ENCODE measurements at places on chromosomes 16 and 17. TPM values are rescaled to one million over a fixed set of nuclear protein-coding genes. Genes with fewer than 3 reads are reported as not detected.

The SMURF2 gene
- 18.7 TPM for total RNA-seq

The UNC13D gene
- 149 TPM for total RNA-seq

The HSD17B2 gene
- not detected for total RNA-seq

The GINS3 gene
- total RNA-seq = 0.86 TPM

The MATCAP1 gene
- 19.6 TPM for total RNA-seq

The DHX38 gene
- total RNA-seq = 113 TPM

The ANKRD40CL gene
- total RNA-seq = not detected

The RASL10B gene
- not detected for total RNA-seq

The NPIPB13 gene
- total RNA-seq = 30.5 TPM

The CHRNE gene
- 3.8 TPM for total RNA-seq

The SOCS7 gene
- total RNA-seq = 14.4 TPM

The CRHR1 gene
- not detected for total RNA-seq

The CCDC182 gene
- total RNA-seq = not detected

The WNT9B gene
- not detected for total RNA-seq

The PTX4 gene
- total RNA-seq = not detected

The NAGLU gene
- 11.8 TPM for total RNA-seq

The CLDN7 gene
- not detected for total RNA-seq

The DOK4 gene
- 1.8 TPM for total RNA-seq

The AANAT gene
- not detected for total RNA-seq

The AATK gene
- total RNA-seq = not detected

The HS3ST3B1 gene
- total RNA-seq = 47.8 TPM

The PLEKHG4 gene
- 10.0 TPM for total RNA-seq

The P2RX5 gene
- total RNA-seq = 16.7 TPM

The JPT1 gene
- total RNA-seq = 70.9 TPM

The FTSJ3 gene
- 39.4 TPM for total RNA-seq

The DBF4B gene
- total RNA-seq = 5.0 TPM

The CCL3 gene
- not detected for total RNA-seq

The IGF2BP1 gene
- total RNA-seq = not detected

The CACNA1H gene
- 4.2 TPM for total RNA-seq

The RASD1 gene
- 0.72 TPM for total RNA-seq

The CACNG5 gene
- total RNA-seq = not detected

The IL17C gene
- total RNA-seq = 1.2 TPM

The VASN gene
- total RNA-seq = 0.57 TPM

The CDIP1 gene
- total RNA-seq = 29.8 TPM

The TAC4 gene
- total RNA-seq = not detected

The ASPA gene
- not detected for total RNA-seq

The ERI2 gene
- total RNA-seq = 2.0 TPM

The ADGRG3 gene
- total RNA-seq = 0.32 TPM
